Activated CD4-positive, alpha-beta T cell treated with anti-CD3 and anti-CD28 coated beads for 36 hours (primary cell): ENCODE measurements at places on chromosomes 7 and 10. TPM values are rescaled to one million over a fixed set of nuclear protein-coding genes. Genes with fewer than 3 reads are reported as not detected.
A peak's percentile ranks its signal among the peaks of the same experiment; 100 is the strongest.

The GNAT3 gene
- not detected for total RNA-seq

The DBNL gene
- total RNA-seq = 117 TPM

The SEM1 gene
- 46.4 TPM for total RNA-seq

The PPP1R17 gene
- not detected for total RNA-seq

The SFTPA1 gene
- not detected for total RNA-seq

The TLX1 gene
- not detected for total RNA-seq

The AKR1C8 gene
- not detected for total RNA-seq

The OGDHL gene
- total RNA-seq = 0.44 TPM

The GPER1 gene
- not detected for total RNA-seq

The PRDX3 gene
- 160 TPM for total RNA-seq

The LRRC17 gene
- 0.21 TPM for total RNA-seq

The WEE2 gene
- not detected for total RNA-seq

The RBP4 gene
- not detected for total RNA-seq

The FOXP2 gene
- total RNA-seq = not detected

The AGR2 gene
- total RNA-seq = not detected

The NEBL gene
- total RNA-seq = 0.04 TPM

The CNTNAP2 gene
- total RNA-seq = not detected

The CHN2 gene
- 0.25 TPM for total RNA-seq

The CFAP46 gene
- 0.16 TPM for total RNA-seq

The CACNA2D1 gene
- not detected for total RNA-seq

The FAM20C gene
- total RNA-seq = 0.59 TPM

The CHCHD3 gene
- 71.9 TPM for total RNA-seq

The MSMB gene
- total RNA-seq = not detected

GRCh38 chr10:59829024-59829423 lies 75.8 kb upstream of the MRLN start:
- no peak for DNase-seq

GRCh38 chr10:129718548-129719414 lies 245.3 kb downstream of the EBF3 start:
- no peak for DNase-seq

GRCh38 chr7:130430841-130431666 lies 9.8 kb downstream of the CEP41 start:
- no peak for DNase-seq

- no peak for DNase-seq
These were observed 133.1 kb downstream of the GFRA1 start for GRCh38 chr10:116139886-116140285.

DNA sequence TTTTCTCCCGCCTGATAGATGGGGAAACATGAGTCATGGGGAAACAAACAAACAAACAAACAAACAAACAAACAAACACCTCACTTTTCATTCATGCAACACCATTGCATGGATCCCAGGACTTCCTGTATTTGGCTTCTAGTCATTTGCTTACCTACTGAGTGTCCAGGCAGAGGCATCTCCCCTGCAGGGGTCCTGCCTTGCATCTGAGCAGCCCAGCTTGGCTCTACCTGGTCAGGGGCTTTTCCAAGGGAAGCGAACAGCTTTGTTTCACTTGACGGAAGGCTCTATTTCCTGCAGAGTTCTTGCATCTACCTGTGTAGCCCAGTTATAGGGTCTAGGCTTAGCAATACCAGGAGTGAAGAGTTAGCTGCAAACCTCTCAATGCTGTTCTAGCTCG lies 374.2 kb downstream of the GATA3 start:
- no peak for DNase-seq

DNA sequence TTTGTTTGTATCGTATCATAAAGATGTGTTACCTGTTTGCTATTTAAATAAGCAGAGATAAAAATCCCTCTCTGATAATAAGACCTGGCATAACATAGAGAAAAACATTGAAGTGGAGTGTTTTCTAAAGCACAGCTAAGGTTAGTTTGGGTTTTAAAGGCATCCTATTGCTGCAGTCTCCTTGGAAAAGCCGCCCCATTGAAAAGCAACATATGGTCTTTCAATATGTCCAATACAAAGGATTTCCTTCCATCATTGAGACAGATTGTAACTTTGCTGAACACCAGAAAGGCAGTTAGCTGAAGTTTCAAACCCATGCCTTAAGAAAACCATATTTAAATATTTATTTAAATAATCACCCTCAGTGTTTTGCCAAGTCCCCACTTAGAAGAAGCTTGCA lies 898.5 kb upstream of the KCND2 start:
- DNase-seq = no peak

- DNase-seq = peak; percentile 66
These were observed 93.0 kb upstream of the SLC25A13 start for GRCh38 chr7:96414931-96415292.

GRCh38 chr10:104022026-104022425 lies 55.1 kb downstream of the SLK start:
- no peak for DNase-seq

GRCh38 chr7:124030964-124031363 lies 1.9 kb downstream of the TMEM229A start:
- DNase-seq = no peak

- no peak for DNase-seq
These were observed 4.7 kb upstream of the MRLN start for GRCh38 chr10:59757966-59758365.

DNA sequence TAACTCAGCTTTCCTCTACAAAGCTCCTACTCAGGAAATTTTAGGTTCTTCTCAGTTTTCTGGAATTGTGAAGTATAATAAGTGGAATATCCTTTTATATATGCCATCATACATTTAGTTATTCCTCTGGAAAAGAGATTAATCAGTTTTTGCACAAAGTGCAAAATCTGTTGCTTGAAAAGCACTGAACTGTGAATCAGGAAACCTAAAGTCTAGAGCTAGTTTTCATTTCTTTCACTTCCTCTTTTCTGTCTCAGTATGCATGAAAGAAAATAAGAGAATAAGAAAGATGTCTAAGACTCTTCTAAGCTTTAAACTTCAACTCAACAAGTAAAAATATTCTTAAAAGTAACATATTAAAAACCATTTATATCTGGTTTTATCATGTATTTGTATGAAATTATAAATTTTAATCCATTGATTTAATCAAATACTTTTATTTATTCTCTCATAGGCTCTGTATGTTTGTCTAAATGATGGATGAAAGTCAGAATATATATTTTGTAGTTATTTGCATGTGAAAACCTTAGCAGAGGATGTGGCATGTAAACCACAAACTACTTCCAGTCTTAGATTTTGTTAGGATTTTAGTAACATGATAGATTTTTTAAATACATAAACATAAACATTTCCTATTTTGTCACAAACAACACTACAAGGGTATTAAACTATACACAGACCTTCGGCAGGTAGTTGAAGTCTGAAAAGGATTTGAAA lies 1073.0 kb downstream of the XPNPEP1 start:
- no peak for DNase-seq

GRCh38 chr7:140245611-140246105 lies 68.9 kb upstream of the KDM7A start:
- DNase-seq = no peak

- no peak for DNase-seq
These were observed 407.0 kb downstream of the HTR7 start for GRCh38 chr10:90450797-90451196.

DNA sequence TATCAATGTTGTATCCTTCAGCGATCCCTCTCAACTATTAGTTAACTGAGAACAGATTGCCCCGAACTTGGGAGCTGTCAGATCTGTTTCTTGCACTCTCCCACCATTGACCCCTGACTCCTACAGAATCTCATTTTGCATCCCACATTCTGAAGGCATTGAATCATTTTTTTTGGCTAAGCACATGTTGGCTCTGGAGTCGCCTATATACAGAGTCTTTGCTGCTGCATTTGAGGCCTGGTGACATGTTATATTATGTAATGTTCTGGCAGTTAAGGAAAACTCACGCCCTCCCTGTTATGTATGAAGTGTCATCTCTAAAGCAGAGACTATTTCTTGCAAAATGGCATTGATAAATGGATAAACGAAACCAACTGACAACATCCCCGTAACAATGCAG lies 159.2 kb upstream of the ITGB1 start:
- no peak for DNase-seq

GRCh38 chr7:13627455-13627854 lies 362.0 kb downstream of the ETV1 start:
- DNase-seq = no peak

DNA sequence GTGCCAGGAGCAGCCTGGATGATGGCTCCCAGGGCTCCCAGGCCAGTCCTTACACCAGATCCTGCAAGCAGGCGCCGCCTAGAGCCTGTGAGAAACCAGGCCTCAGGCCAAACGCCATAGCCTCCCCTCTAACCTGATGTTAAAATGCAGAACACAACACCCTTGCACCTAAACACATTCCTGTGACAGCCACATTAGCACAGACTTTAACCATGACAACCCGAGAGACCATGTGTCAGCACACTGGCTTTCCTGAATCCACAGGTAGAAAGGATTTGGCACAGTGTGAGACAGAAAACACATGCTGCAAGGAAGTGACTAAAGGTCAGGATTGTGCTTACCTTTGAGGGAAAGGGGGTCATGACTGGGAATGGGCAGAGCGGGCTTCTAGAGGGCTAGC lies 59.9 kb downstream of the SGMS1 start:
- DNase-seq = no peak

DNA sequence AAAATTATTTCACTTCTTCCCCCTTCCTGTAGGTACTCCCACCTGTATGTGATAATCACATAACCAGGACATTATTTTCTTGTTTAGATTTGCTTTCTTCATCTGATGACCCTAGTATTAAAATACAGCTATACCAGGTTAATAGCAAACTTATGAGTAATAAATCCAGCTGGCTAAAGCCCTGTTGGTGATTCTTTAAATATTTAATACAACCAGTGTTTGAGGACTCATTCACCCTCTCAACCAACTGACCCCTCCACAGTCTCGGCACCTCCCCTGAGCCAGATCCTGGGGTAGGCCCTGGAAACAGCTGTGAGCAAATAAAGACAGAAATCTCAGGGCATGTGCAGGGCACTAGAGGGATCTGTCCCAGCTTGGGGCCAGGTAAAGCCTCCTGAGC lies 58.5 kb downstream of the BLNK start:
- no peak for DNase-seq

- DNase-seq = no peak
These were observed 350.9 kb upstream of the LRGUK start for GRCh38 chr7:133776266-133776665.

DNA sequence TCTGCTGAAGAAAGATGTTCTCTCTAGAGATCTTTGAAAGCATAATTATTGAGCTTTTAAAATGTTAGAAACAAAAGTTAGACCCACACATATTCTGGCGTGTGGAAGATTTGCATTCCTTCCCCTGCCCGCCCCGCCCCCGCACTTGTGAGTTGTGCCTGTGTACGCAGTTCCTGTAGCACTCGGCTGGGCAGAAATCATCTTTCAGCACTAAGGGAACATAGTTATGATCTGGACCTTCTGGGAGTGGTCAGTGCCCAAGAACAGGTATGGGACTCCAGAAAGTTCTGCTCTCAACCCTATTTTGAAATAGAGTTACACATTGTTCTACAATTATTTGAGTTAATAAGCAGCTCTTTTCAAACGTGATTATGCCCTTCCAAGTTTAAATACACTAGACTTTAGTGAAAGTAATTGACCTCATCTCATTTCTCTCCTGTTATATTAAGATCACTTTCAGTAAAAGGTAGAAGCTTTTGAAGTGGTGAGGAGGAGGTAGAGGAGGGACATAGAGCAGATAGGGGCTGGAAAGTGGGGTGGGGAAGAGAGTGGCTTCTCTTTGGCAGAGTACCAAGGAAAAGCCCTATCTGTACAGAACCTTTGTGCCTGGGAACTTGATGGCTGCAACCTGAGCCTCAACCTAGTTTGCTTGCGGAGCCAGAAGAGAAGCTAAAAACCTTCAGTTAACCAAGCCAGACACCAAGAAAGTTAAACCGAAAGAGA lies 5.7 kb downstream of the BLVRA start:
- DNase-seq = peak; percentile 80

GRCh38 chr7:7861211-7861633 lies 107.4 kb upstream of the GLCCI1 start:
- no peak for DNase-seq

DNA sequence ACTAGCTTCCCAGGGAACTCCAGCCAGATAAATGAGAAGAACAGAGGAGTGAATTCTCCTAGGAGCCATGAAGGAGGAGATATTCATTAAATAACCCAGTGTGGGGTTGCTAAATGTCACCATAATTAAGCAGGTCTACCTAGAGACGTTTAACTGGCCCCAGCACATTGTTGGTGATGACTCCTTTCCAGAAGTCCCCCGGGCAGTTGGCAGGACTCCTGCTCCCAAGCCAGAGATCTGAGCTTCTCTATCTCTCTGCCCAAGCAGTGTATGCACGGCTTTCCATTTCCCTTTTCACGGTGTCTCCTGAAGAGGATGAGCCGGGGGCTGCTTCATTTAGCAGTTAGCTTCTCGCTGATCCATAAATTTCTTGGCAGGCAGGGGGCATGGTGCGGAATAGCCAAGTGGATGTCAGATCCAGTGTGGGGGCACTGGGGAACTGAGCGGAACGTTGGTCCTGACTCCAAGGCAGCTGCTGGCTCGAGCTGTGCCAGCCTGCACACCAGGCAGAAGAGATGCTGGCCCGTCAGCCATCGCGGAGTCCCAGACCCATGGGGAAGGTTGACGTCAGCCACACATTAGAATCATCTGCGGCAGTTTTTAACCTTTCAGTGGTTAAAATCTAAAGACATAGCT lies 142.0 kb upstream of the NPY start:
- no peak for DNase-seq

DNA sequence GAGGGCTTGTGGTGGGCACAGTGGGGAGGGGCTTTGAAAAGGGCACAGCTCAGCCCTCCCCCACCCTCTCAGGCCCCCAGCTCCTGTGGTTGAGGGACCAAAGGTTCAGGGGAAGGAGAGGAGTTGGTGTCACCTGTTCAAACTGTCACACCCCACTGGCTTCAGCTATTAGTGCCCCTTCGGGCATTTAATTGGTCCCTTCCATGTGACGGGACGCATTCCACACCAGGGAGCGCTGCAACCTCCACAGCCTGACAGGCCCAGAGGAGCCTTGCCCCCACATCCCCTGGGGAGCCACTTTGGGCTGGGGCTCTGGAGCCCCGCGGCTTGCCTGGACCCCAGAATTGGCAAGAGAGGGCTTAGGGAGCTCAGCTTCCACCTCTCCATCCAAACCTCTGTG lies 75.7 kb downstream of the C10orf105 start:
- DNase-seq = no peak

GRCh38 chr10:125000366-125001312 lies 58.7 kb downstream of the ZRANB1 start:
- DNase-seq = peak; percentile 12

- DNase-seq = no peak
These were observed 869 bp downstream of the LAMB4 start for GRCh38 chr7:108129018-108129965.

DNA sequence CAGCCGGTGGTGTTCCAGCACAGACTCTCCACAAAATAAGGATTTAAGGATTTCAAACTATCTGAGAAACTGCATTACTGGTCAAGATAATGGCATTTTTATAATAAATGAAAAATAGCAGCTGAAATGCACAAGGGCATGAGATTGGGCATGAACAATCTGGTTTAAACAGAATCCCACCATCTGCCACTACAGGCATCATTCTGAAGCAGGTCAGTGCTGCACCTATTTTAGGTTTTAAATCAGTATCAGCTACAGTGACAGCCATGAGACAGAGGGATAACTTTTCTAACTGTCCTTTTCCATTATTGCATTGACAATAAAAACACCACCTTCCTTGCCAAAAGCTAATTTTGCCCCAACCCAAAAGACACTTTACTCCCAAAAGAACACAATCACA lies 186.8 kb downstream of the ETV1 start:
- DNase-seq = no peak
